ENCODE measurements at places on chromosomes 4 and X.

DNA sequence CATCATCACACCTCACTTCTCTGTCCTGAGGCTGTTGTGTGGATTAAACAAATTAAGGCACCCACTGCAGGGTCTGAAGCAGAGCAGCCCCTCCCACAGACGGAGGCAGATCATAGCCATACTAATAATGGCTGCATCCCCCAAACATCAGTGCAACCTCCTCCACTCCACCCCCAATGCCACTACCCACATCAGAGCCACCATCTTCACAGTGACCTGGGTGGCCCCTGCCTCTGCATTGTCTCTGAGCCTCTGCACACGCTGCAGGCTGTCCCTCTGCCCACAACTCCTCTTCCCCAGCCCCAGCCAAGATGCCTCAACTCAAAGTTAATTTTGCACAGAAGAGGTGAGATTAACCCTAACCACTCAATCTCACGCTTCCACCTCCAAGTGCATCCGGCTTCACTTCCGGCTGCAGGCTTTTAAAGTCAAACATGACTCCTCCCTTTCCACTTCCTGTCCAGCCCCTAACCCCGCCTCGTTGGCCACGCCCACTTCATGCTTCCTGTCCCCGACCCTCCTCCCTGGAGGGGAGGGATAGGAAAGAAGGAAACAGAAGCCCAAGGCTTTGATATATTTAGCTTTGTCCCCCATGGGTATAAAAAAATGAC lies 22.7 kb downstream of the JAKMIP1 start:
- DNase-seq, result no peak

DNA sequence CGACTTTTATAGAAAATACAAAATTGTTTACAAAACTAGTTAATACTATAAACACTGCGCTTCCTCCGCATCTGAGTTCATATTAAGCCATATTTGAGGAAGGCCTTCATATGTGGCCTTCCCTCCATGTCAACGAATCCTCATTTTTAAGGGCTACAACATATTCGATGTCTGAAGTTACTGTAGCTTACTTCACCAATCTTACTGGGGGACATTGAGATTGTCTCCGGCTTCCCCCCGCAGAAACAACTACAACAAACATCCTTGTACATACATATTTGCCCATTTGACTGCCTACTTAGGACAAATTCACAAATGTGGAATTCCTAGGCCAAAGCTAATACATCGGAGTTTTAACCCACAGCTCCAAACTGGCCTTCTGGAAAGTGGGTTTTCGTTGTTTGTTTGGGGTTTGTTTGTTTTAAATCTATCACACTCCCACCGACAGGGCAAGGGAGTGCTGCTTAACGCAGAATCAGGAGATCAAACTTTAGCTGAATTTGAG lies 581 bp upstream of the FAM114A1 start:
- DNase-seq, result no peak

GRCh38 chrX:40947276-40947675 lies 138.0 kb upstream of the USP9X start:
- DNase-seq, result no peak

DNA sequence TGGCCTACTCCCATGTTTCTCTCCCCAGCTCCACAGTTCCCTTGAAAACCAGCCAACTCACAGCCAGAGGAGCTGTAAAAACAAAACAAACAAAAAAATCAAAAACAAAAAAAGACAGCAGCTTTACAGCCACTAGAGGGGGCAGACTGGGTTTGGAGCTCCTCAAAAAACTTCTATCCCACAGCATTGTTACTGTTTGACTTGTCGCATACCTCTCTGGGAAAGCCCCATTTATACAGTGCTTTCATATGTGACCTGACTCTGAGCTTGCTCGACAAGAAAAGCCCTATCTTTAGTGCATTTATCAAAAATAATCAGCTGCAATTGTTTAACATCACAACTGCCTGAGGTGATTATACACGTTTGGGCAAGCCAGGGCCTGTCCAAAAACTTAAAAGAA lies 21.6 kb downstream of the TSPAN6 start:
- DNase-seq, result no peak

DNA sequence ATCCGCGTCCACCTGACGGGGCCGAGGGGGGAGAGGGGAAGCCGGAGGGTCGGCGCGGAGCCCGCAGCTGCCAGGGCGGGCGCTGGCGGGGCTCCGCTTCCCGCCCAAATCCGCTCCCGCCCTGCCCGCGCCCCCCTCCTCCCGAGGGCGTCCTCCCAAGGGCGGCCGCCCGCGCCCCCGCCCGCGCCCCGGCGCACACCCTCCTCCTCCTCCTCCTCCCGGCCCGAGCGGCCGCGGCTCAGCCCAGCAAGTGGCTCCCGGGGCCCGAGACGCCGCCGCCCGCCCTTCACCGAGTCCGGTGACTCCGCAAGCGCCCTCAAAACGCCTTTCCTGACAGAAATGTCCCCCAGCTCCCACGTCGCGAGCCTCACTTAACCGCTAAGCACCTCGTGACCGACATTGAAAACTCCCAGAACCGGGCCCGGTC lies 487 bp downstream of the HMGB2 start:
- peak; percentile 45 for DNase-seq
